ENCODE measurements at places on chromosomes 1 and 21. TPM values are rescaled to one million over a fixed set of nuclear protein-coding genes. Genes with fewer than 3 reads are reported as not detected.
A peak's percentile ranks its signal among the peaks of the same experiment; 100 is the strongest.

Gene KCNK2
- total RNA-seq, result 0.27 TPM

GRCh38 chr1:182120411-182121258 lies 59.1 kb upstream of the ZNF648 start:
- peak; percentile 51 for DNase-seq

DNA sequence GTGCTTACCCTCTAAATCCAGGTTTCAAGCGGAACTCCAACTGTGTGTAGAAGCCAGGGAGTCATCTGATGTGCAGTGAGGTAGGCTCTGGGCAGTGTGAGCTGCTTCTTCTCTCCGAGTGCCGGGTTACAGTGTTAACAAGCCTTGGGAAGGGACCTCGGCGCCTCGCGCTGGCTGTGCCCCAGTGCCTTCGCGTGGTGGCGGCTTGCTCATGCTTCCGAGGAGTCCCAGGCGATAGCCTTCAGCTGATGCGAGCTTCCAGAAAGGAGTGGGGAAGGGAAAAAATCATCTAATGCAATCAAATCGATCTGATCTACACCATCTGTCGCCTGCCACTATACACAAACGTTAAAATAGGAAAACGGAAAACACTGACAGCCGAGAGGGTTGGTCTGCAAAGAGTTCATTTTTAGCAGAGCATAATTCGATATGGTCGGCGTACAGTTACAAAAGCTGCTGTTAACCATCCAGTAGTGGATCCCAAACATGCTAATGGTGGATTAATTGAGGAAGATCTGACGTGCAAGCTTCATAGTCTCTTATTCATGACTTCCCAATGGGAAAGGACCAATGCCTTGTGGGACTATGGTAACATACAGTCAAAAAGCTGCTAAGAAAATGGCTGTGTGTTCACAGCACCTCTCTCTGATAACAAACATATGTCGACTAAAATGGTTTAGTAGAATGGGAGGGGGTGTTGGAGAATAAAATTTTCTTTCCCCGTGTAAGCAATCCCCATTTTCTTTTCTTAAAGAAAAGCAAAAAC lies 128.7 kb upstream of the DPYD start:
- DNase-seq, result peak; percentile 37

GRCh38 chr1:11919621-11920020 lies 6.6 kb downstream of the KIAA2013 start:
- no peak for DNase-seq

Gene OPRD1
- not detected for total RNA-seq

Gene C1orf53
- total RNA-seq, result 6.2 TPM

DNA sequence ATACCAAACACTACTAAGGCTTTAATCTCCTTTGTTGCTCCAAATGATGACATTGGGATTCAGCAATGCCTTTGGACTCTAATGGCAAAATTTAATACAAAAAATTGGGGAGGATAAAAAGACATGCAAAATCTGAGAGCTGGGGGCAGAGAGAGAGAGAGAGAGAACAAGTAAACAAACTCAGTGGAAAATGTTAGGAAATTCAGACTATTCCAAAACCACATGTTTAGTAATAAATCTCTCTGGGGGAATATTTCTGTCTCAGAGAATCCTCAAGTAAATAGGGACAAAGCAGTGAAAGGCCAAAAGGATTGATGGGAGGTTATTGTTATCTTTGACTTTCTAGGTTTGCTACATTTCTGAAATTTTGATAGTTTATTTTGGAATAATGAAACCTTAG lies 65.7 kb downstream of the PLA2G4A start:
- DNase-seq, result no peak

Gene NRAS
- 5.9 TPM for total RNA-seq

- no peak for DNase-seq
These were observed 94.8 kb upstream of the PRMT6 start for GRCh38 chr1:106961646-106962045.

All from Right ventricle myocardium superior (tissue), 1 donor.